ENCODE measurements at places on chromosomes 7 and 10. TPM values are rescaled to one million over a fixed set of nuclear protein-coding genes. Genes with fewer than 3 reads are reported as not detected.

DNA sequence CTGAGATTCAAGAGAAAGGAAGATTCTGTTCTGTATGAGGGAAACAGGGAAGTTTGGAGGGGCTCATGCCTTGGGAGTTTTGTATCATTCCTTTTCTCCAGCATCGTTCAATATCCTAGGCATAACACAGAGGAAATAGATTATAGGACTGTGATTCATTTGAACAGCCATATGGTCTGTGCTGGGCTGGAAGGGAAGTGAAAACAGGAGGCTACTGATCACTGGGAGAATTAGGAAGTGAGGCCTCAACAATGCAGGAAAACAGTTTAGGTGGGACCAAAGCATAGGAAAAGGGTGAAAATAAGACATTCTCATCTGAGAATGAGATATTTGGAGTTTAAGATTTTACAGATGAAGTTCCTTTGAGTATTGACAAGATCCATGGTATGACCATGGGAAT is 70.7 kb upstream of the MKX start:
- H3K4me1 ChIP-seq: peaks cover 6% of the 10 kb centered on the region
- no peaks in the 10 kb centered on the region for H3K36me3 ChIP-seq
- DNase-seq: no peak
- no peaks in the 10 kb centered on the region for H3K27me3 ChIP-seq
- H3K27ac ChIP-seq: no peak overlapping the region
- no peak overlapping the region for H3K4me3 ChIP-seq

DNA sequence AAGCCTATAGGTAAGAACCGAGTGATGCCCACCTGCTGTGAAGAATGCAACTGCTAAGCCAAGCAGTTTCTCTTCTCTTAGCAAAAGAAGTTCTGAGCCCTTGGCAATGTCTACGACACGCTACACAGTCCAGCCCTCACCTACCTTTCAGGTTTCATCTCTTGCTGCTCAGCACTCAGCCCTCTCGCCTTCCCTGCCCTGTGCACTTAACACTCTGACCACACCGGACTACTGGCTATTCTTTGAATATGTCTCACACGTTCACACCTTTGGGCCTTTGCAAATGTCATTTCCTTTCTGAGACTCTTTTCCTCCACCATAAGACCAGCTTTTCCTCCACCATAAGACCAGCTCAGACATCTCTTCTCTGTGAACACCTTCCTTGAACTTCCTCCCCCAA is 67.0 kb upstream of the ITGB1 start:
- H3K36me3 ChIP-seq: no peaks in the 10 kb centered on the region
- H3K27ac ChIP-seq: no peak overlapping the region
- no peak overlapping the region for H3K4me3 ChIP-seq
- H3K4me1 ChIP-seq: no peaks in the 10 kb centered on the region
- DNase-seq: no peak

DNA sequence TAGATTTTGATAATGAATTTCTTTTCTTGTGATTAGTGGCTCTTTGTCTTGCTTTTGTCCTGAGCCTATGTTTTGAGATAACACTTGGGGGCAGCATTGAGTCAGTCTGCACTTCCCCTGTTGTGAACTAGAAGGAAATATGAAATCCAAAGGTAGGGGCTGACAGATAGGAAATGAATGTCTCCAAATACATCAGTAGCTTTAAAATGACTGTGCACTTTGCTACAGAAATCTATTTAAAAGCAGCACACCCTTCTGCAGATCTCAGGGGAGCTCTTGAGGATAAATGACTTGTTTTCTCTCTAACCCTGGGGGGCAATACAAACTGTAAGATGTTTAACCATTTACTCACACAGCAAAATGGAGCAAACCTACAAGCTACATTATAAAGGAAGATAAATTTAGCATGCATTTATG is 176.0 kb upstream of the MYO3A start:
- no peaks in the 10 kb centered on the region for H3K27me3 ChIP-seq
- no peaks in the 10 kb centered on the region for H3K36me3 ChIP-seq
- no peak overlapping the region for H3K4me3 ChIP-seq
- peak; percentile 20 for DNase-seq
- H3K4me1 ChIP-seq: no peaks in the 10 kb centered on the region
- H3K27ac ChIP-seq: no peak overlapping the region

DNA sequence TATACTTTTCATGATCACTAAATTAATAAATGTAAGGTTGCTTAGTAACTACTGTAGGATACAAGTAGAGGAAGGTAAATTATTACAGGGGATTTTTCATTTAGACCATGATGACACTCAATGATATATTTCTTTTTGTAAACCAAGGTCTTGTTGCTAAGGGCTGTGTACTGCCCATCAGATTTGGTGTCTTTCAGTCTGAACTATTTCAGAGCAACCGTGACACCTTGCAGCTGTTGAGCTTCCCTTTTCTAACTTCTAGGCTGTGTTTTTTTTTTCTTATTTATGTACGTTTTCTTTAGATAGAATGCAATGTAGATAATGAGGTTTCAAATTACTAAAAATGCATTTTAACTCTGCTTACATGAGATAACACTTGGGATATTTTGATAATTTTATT is 292.0 kb upstream of the MBL2 start:
- H3K4me1 ChIP-seq: no peaks in the 10 kb centered on the region
- no peaks in the 10 kb centered on the region for H3K36me3 ChIP-seq
- H3K4me3 ChIP-seq: no peak overlapping the region
- H3K27me3 ChIP-seq: no peaks in the 10 kb centered on the region
- H3K27ac ChIP-seq: no peak overlapping the region

- no peak overlapping the region for H3K27ac ChIP-seq
- peak; percentile 4 for DNase-seq
- no peaks in the 10 kb centered on the region for H3K36me3 ChIP-seq
- H3K4me3 ChIP-seq: no peak overlapping the region
Measured at GRCh38 chr7:15687546-15688278, 1.2 kb upstream of the MEOX2 start.

The NODAL gene
- total RNA-seq: not detected

The MTERF1 gene
- total RNA-seq: 4.0 TPM

The SMKR1 gene
- total RNA-seq: not detected
